ENCODE measurements at places on chromosomes 2 and 18.

GRCh38 chr2:236022128-236022527 is 146.1 kb downstream of the GBX2 start:
- DNase-seq = no peak

- no peak for DNase-seq
Observed at GRCh38 chr2:219457784-219458369, 23.2 kb downstream of the SPEG start.

DNA sequence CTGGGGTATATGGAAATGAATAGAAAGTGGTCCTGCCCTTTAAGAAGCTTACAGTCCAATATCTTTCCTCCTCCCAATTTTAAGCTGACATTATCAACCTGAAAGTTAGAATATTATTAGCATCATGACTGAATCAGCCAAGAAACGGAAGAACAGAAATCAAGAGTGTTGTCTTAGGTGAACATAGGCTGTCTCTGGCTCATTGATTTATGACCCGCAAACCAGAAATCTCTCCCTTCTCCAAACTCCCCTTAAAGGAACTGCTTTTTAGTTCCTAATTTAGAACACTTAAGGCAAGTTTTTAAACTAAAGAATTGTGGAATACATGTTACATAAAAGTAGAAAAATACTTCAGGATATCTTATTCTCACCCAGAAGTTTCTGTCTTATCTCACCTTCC is 62.7 kb downstream of the MYO3B start:
- DNase-seq = no peak

GRCh38 chr2:185145316-185146121 is 547.2 kb downstream of the ZNF804A start:
- DNase-seq = no peak

- DNase-seq = no peak
Observed at GRCh38 chr18:25275412-25276001, 76.5 kb downstream of the ZNF521 start.

GRCh38 chr2:36355151-36355889 is at the start of gene CRIM1:
Gene CRIM1, plus strand, starts transcription at chr2:36355778. Its CDS starts 515 bp downstream, at chr2:36356293.
- DNase-seq = peak; percentile 31

DNA sequence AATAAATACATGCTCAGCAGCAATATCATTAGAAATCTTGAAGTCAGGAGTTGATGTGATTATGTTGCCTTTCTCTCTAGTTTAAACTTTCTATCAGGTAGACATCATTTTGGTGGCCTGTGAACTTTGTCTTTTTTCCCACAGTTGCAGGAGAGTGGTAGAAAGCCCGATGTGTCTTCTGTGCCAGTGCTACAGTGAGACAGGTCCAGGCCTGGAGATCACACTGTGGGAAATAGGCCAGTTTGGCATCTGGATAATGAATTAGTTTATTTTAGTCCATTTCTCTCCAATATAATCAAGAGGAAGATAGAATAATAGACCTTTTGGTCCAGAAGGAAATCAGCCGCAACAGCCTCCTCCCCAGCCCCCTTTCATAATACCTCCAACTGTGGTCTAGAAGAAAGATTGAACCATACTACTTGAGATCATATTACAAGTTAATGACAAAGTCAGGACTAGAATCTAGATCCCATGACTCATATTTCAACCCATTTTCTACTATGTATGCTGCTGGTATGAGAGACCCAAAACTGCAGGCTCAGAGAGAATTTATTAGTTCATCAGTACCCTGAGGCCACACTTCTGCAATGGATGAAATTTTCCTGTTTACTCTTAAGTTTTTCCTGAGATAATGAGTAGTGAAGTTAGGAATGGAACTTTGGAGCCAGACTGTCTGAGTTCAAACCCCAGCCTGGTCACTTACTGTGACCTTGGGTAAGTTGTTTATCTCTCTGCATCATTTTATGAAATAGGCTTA is 20.6 kb downstream of the KCMF1 start:
- DNase-seq = no peak

- no peak for DNase-seq
Observed at GRCh38 chr2:98869870-98870269, 66.2 kb downstream of the CRACDL start.

GRCh38 chr2:96156011-96156820 is 11.0 kb upstream of the DUSP2 start:
- DNase-seq = no peak

DNA sequence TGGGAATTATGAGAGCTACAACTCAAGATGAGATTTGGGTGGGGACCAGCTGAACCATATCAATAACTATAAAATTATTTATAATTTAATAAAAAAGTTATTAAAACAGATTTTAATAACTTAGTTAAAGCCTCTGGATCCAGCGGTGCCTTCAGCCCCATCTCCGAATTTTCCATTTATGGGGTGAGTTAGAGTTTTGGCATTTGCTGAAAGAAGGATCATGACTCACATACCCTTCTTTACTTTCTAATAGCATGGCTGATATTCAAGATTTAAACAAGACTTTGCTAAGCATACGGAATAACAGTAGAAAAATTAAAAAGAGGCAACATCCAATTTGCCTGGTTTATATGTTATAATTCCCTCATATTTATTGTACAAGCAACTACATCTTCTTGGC is 94.5 kb downstream of the RDH14 start:
- DNase-seq = no peak

- DNase-seq = no peak
Observed at GRCh38 chr2:235934059-235934773, 234.0 kb downstream of the GBX2 start.

DNA sequence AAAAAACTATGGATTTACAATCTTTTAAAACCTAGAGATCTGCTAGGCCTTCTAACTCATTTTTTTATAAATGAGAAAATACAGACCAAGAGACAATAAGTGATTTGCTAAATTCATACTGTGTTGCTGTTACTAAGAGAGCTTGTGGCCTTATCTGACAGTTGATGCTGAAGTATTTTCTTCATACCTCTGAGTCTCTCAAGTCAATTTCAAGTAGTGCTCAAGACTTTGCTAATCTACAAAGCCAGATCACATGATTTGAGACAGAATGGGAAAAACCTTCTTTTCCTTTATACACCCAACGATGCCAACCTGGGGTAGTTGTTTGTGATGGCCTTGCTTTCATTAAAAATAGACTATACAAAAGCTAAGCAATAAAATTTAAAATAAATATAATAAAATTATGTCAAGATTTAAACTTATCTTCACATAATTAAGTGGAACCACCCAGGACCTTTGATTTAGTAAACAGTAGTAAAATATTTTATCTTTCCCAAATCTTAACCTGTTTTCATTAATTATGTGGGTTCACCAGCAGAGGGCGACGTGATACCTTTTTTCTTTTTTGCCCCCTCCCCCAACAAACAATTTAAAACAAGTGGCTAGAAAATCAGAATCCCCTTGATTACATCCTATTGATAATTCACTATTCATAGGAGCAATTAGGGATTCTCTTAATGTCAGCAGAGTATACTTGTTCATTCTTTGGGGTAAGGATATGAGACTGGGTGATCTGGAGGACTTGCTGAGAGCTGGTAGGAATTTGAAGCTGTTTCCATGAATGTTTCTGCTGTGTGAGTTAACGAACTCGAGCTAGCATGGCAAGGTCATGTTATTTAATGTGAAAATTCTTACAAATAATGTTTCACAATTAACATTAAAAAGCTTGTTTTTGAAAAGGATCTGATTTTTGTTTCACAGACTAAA is 49.6 kb upstream of the SLC5A7 start:
- no peak for DNase-seq
